NCI-H460 (cell line): ENCODE measurements at places on chromosomes 11 and 22. TPM values are rescaled to one million over a fixed set of nuclear protein-coding genes. Genes with fewer than 3 reads are reported as not detected.

Gene USH1C
- total RNA-seq, result 24.6 and 35.4 TPM in 2 replicates

Gene PAMR1
- total RNA-seq, result not detected in 2 replicates

Gene ROM1
- 1.2 and 3.0 TPM in 2 replicates for total RNA-seq

Gene CASP1
- 0.32 and 0.62 TPM in 2 replicates for total RNA-seq

Gene MS4A12
- not detected in 2 replicates for total RNA-seq

Gene GGT5
- total RNA-seq, result not detected in 2 replicates

Gene OR4D5
- not detected in 2 replicates for total RNA-seq

Gene LMNTD2
- total RNA-seq, result 0.38 and 1.8 TPM in 2 replicates

Gene RGL4
- 0.07 TPM in 1 of 2 replicates, not detected in the other for total RNA-seq

Gene PLAAT3
- total RNA-seq, result 10.3 and 13.6 TPM in 2 replicates

Gene ALDH3B2
- not detected in 2 replicates for total RNA-seq

Gene MS4A6A
- not detected in 2 replicates for total RNA-seq

Gene MS4A7
- total RNA-seq, result not detected in 2 replicates

Gene TMEM45B
- not detected in 2 replicates for total RNA-seq

Gene MMP1
- total RNA-seq, result 23.3 and 25.2 TPM in 2 replicates

Gene B3GAT1
- total RNA-seq, result 0.05 TPM in 1 of 2 replicates, not detected in the other

Gene RNASEH2C
- 13.9 and 15.4 TPM in 2 replicates for total RNA-seq

Gene LGALS1
- total RNA-seq, result 742 and 842 TPM in 2 replicates

Gene HDHD5
- total RNA-seq, result 33.5 and 38.4 TPM in 2 replicates

Gene PGA5
- not detected in 2 replicates for total RNA-seq

Gene OR52H1
- total RNA-seq, result not detected in 2 replicates

Gene C11orf86
- total RNA-seq, result not detected in 2 replicates

Gene NRIP3
- 13.5 and 14.8 TPM in 2 replicates for total RNA-seq

Gene CASP5
- 0.10 and 0.55 TPM in 2 replicates for total RNA-seq

Gene CARD10
- 3.1 and 4.7 TPM in 2 replicates for total RNA-seq

Gene TSPAN18
- total RNA-seq, result not detected in 2 replicates

Gene POU2AF3
- 0.26 and 0.40 TPM in 2 replicates for total RNA-seq

Gene GP1BB
- 3.9 and 4.5 TPM in 2 replicates for total RNA-seq

Gene PTPN5
- not detected in 2 replicates for total RNA-seq

Gene ZNRF3
- 2.8 and 4.5 TPM in 2 replicates for total RNA-seq

Gene SMIM35
- total RNA-seq, result not detected in 2 replicates

Gene MSANTD4
- total RNA-seq, result 17.2 and 22.0 TPM in 2 replicates

Gene DDX25
- not detected in 2 replicates for total RNA-seq

Gene CELSR1
- 7.0 and 8.7 TPM in 2 replicates for total RNA-seq

Gene CASP12
- total RNA-seq, result not detected in 2 replicates

Gene OR5J2
- total RNA-seq, result not detected in 2 replicates

Gene CD3E
- not detected in 2 replicates for total RNA-seq

Gene BDNF
- total RNA-seq, result 75.0 and 78.3 TPM in 2 replicates

Gene SLC25A45
- 2.0 and 4.0 TPM in 2 replicates for total RNA-seq

Gene CD3D
- total RNA-seq, result not detected in 2 replicates

Gene AGBL2
- 0.49 and 2.2 TPM in 2 replicates for total RNA-seq

Gene RASSF7
- 3.0 and 4.3 TPM in 2 replicates for total RNA-seq

Gene GPHA2
- not detected in 2 replicates for total RNA-seq

Gene NUMA1
- total RNA-seq, result 48.8 and 57.0 TPM in 2 replicates

Gene OLFML1
- 0.05 TPM in 1 of 2 replicates, not detected in the other for total RNA-seq

Gene MS4A6E
- not detected in 2 replicates for total RNA-seq

Gene CYTH4
- total RNA-seq, result not detected in 2 replicates

Gene EPS8L2
- total RNA-seq, result 12.8 and 13.9 TPM in 2 replicates

Gene MMP10
- 2.8 and 4.6 TPM in 2 replicates for total RNA-seq

Gene TTC9C
- total RNA-seq, result 25.8 and 28.8 TPM in 2 replicates

Gene JAM3
- total RNA-seq, result 11.3 and 11.6 TPM in 2 replicates

Gene CTTN
- total RNA-seq, result 61.7 and 67.7 TPM in 2 replicates

Gene HOATZ
- total RNA-seq, result not detected in 2 replicates

Gene PLAAT5
- not detected in 2 replicates for total RNA-seq

Gene PATE2
- not detected in 2 replicates for total RNA-seq

Gene OR4C12
- not detected in 2 replicates for total RNA-seq

Gene SLC7A4
- total RNA-seq, result not detected in 2 replicates

Gene DAGLA
- total RNA-seq, result 0.52 TPM in 2 replicates

Gene NAV2
- 15.6 and 19.9 TPM in 2 replicates for total RNA-seq

Gene IL17REL
- total RNA-seq, result not detected in 2 replicates
